NAMALWA (cell line): ENCODE measurements at places on chromosomes 16 and 17.

DNA sequence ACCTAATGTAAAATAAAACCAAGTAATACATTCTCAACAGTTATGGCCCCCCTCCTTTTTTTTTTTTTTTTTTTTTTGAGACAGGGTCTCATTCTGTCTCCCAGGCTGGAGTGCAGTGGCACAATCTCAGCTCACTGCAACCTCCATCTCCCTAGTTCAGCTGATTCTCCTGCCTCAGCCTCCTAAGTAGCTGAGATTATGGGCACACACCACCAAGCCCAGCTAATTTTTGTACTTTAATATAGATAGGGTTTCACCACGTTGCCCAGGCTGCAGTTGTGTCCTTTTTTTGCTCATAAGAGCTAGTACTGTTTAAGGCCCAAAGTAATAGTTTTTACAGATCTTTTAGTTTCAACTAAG is 18.3 kb downstream of the EARS2 start:
- no peak for DNase-seq

GRCh38 chr16:677316-678190 is 2.1 kb downstream of the RHBDL1 start:
- DNase-seq, result no peak

DNA sequence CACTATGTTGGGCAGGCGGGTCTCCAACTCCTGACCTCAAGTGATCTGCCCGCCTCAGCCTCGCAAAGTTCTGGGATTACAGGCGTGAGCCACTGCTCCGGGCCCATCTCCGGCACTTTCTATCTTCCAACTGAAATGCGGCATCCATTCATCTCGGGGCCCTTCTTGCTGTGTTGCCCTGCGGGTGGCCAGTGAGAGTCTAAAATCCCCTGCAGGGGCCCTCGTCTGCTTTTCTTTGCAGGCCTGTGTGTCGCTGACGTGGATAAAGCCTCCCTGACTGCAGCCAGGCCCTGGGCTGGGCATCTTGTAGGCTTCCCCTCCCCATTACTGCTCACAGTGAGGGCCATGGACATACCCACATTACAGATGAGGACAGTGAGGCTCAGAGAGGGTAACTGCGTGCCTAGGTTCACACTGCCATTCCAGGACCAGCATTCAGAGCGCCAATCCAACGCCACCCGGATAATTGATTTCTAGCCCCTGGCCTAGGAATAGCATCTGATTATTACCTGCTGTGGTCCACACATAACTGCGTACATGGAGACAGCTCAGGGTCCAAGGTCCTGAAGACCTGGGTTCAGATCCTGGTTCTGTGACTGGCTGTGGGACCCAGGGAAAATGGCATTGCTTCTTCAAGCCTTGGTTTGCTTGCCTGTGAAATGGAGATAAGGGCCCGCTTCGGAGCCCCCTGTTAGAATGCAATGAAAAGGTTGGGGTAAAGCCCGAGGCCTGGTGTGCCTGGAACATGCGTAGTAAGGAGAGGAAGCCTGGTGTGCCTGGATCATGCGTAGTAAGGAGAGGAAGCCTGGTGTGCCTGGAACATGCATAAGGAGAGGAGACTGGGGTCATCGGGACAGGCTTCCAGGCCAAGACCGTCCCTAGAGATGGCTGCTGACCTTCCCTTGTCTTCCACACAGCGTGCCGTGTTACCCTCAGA is 25.0 kb downstream of the CRISPLD2 start:
- no peak for DNase-seq

DNA sequence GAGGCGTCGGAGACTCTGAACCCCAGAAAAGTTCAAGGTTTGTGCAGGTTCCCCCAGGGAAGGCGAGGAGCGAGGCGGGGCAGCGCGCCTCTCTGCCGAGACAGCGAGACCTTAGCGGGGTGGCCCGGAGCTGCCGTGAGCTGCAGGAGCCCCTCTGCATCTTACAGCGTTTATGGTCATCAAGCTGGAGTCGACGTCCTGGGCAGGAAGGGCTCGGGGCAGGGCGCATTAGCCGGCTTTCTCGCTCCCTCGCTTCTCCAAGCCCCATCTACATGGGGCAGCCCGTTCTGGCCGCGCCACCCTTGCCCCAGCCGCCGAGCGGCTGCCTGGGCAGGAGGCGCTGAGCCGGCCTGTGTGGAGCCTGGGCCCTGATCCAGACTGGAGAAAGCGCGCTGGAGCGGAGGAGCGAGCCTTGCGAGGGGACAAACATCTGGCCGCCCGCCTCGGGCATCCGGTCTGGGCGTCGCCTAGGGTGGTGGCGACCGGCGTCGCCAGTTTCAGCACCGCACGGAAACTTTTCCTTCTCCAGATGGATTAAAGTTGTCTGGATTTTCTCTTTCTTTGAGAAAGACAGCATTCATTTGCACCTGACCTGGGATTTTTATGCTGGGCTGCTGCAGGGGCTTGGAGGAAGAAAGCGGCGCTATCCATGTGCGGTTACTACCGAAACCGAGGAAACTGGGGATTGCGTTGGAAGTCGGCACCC is 750 bp downstream of the TMEM132E start:
- DNase-seq, result no peak

DNA sequence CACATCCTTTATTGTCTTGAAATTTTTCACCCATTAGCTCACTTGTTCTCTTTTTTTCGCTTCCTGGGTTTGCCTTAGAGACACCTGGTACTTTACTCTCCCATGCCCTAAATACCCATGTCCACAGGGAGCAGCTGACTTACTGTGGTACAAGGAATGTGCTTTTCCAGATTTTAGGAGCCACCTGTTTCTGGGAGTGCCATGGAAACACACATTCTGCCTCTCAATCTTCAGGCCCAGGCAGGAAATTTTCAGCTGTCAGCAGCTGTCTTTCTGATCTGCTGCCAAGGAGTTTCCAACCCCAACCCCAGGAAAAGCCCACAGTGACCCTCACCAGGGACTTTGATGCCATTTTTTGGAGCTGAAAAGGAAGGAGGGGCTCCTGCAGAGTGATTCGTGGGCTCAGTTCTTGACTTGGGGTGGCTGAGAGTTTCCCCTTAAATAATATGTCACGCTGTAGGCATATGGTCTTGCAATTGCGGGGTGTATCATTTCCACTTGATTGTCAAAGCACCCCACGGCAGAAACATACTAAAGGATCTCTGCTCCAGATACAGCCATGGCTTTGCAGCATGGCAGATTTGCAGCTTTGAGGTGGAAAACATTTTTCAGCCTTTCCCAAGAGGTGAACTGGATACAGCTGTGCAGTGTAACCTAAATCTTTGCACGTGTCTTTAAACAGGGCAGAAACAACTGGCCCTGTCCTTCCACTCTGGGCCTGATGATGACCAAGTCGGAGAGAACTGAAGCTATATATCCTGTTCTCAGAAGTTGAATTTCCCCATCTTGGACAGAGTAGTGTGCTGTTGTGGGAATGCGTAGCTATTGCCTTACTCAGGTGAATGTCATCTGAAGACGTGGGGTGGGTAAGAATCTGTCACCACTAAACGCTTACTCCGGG is 19.2 kb downstream of the RBFOX1 start:
- DNase-seq, result no peak

DNA sequence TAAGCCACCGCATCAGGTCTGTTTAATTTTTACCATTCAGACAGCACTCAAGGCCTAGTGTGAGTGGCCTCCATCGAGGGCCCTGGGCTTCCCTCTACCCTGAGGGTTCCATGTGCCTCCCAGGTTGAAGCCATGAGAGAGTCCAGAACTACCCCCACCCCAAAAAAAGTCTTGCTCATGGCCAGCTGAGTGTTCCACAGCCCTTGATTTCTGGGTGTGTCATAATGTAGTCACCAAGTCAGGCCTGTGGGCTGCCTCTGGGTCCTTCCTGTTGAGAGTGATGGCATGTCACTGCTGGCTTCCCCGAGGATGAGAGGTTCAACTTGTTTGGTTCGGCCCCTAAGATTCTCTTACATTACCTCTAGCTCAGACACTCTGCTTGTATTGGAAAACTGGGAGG is 100.6 kb downstream of the PITPNC1 start:
- no peak for DNase-seq

GRCh38 chr16:1778200-1779179 is 3.9 kb downstream of the SPSB3 start:
- no peak for DNase-seq

- DNase-seq, result no peak
Observed at GRCh38 chr16:3776316-3776715, 59.0 kb upstream of the TRAP1 start.

GRCh38 chr17:30586818-30587595 is 109.8 kb downstream of the GOSR1 start:
- DNase-seq, result no peak
